ENCODE measurements at places on chromosomes 13 and 19.

GRCh38 chr13:110131424-110131823 is 175.5 kb downstream of the COL4A1 start:
- no peak for DNase-seq

GRCh38 chr13:45446181-45446580 is 18.6 kb upstream of the COG3 start:
- peak; percentile 85 for DNase-seq

- no peak for DNase-seq
Observed at GRCh38 chr19:53870485-53870844, 2.8 kb downstream of the MYADM start.

DNA sequence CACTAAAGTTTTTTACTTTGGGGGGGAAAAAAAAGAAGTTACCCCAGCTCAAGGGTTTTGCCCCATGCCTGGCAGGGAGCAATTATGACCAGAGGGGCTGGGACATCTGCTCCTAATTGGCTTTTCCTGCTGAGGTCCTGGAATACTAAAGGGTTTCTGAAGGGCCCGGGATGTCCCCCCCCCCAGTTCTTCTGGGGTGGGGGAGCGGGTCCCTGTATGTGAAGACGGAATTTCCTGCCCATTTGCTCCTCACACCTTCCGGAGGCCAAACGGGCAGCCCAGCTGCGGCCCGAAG is 1.1 kb upstream of the DLL3 start:
- no peak for DNase-seq

- peak; percentile 14 for DNase-seq
Observed at GRCh38 chr19:57747472-57747807, 825 bp downstream of the ZNF776 start.

GRCh38 chr19:45164577-45165335 is 4.0 kb upstream of the NKPD1 start:
- peak; percentile 64 for DNase-seq

- DNase-seq: peak; percentile 28
Observed at GRCh38 chr13:51838240-51838846, 6.6 kb downstream of the TMEM272 start.

- DNase-seq: no peak
Observed at GRCh38 chr13:48939728-48940127, 36.0 kb upstream of the FNDC3A start.

- DNase-seq: peak; percentile 0
Observed at GRCh38 chr13:106850973-106851650, 283.2 kb upstream of the ARGLU1 start.
